CD4-positive, alpha-beta T cell treated with Interleukin-6 at 100 ng/mL for 8 hours (primary cell): ENCODE measurements at places on chromosomes 11 and 22.

- no peak for DNase-seq
Measured at GRCh38 chr11:15198284-15198683, 83.6 kb downstream of the INSC start.

GRCh38 chr11:98423933-98424332 lies 596.8 kb upstream of the CNTN5 start:
- no peak for DNase-seq

DNA sequence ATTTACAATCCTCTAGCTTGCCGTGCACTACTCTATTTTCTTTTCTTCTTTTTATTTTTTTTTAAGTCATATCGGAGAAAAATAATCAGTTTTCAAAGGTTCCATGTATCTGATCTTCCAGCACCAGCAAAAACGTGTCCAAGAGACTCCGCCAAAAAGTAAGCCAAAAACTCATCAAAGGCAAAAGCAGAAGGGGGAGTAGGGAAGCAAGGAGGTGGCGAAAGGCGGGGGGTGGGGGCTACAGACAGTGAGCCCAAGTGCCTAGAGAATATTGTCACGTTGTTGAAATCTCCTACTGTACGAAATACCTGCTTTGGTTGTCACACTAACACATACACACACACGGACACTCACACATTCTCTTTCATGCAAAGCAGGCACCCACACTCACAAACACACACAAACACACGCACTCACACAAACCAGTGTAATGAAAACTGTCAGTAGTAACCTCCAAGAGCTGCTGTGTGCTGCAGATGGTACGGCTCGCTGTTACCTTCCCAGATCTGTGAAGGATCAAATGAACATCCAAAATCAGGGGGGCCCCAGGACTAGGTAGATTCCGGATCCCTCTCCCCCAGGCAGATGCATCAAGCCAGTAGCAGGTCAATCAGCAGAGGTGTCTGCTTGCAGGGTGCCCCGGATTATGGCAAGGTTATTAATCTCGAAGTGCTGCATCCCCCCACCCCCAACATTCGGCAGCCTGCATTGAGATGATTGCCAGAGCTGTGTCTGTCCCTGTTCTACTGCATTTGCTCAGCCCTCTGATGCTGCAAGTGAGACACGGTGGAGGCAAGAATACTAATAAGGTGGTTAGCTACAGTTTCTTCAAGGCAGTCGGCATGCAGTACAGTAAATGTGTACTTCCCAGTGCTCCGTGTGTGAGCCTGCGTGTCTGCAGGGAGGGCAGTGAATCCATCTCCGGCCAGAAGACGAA lies at the start of gene LRRC4C:
Gene LRRC4C, minus strand, starts transcription at position 188 of the 937 bp plus-strand sequence.
- no peak for DNase-seq

- DNase-seq: no peak
Measured at GRCh38 chr11:116731821-116732220, 41.0 kb downstream of the BUD13 start.

DNA sequence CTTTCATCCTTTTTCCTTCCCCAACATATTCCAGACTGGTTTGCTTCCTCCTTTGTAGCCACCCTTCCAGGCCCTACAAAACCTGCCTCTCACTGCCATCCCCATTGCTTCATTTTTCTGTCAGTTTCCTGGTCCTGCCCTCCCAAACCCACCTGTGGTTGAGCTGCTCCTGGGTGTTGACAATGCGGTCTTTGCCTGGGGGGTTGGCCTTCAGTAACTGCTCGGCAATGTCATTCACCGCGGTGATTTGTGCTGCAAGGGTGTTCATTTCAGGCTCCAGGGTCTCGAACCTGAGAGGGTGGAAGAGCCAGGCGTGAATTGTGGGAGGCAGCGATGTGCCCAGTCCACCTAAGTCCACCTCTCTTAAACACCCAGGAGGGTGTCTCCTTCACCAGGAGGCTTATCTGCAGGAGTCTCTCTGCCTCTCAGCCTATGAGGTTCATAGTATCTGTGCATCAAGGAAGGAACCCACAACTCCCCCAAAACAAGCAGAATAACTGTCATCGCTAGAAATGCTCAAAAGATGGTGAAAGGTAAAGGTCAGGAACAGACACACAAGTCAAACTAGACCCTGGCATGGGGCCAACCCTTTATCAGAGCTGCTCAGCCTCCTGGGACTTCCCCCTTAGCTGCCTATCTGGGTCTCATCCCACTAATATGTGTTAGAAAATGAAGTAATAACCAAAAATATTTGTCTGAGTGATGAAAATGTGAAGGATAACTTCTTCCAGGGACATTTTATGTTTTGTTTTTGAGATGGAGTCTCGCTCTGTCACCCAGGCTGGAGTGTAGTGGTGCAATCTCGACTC lies 23.9 kb upstream of the RBM4B start:
- no peak for DNase-seq

GRCh38 chr11:128238521-128239265 lies 348.7 kb downstream of the ETS1 start:
- no peak for DNase-seq

- no peak for DNase-seq
Measured at GRCh38 chr11:130212431-130212961, 52.9 kb downstream of the ST14 start.

- no peak for DNase-seq
Measured at GRCh38 chr11:2742611-2743426, 43.0 kb upstream of the KCNQ1OT1 start.

- no peak for DNase-seq
Measured at GRCh38 chr11:133977067-133977677, 20.4 kb upstream of the IGSF9B start.

DNA sequence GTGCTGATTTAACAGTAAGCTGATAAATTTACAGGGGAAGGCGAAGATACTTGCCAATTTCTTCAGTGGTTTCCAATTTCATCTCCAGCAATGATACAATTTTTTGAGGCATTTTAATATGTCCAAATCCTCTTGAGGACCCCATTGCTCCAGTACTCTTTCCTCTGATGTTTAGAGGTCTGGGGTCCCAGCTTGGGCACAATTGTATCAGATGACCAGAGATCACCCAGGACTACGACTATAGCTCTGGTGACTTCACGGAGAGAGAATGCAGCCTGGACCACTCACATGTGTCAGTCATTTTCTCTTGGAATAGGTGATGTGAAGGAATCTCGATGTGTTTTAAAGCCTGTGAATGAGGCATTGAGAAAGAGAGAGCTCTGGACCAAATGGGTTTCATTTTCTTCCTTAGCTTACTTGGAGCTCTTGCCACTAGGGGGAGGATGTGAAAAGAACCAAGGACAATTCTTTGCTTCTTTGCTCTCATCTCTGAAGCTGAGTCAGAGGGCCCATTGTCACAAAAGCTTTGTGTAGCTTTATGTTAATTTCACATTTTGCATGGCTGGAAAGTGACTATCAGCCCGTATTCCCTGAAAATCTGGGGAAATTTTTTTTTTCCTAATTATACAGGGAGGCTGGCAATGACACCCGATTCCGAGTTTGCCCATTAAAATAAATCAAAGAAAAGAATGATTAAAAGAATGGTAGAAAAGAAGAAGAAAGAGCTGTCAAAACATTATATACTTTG lies 6.7 kb upstream of the CCDC90B start:
- peak; percentile 36 for DNase-seq

DNA sequence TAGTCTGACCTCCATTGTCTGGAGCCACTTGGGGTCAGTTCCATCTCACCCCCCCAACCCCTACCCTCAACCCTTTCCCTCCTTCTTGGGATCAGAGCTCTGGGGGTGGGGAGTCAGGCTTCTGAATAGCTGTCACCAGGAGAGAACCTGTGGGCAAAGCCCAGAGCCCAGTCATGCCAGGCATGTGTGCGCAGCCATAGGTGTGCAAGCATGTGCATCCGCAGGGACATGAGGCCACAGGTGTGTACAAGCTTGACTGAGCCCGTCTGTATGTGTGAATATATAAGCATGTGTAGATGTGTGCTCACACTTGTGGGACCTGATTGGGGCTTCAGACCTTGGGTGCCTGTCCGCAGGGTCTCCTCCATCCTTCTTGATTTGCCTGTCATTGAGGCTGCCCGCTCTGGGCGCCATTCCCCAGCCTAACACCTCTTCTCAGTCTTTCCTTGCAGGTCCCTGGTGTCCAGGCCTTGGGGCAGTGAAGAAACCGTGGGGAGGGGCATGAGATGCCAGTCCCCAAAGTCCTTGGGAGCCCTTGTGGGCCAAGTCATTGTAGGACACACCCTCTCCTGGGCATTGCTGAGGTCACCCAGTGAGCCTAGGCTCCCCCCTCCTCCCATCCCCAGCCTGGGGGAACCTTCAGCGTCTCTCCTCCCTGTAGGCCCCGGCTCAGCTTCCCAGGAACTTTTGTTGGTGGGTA lies 9.0 kb downstream of the ATG16L2 start:
- DNase-seq: no peak

- no peak for DNase-seq
Measured at GRCh38 chr22:22938672-22939587, 51.3 kb downstream of the IGLL5 start.

- no peak for DNase-seq
Measured at GRCh38 chr11:57482782-57483561, 22.6 kb downstream of the RTN4RL2 start.

DNA sequence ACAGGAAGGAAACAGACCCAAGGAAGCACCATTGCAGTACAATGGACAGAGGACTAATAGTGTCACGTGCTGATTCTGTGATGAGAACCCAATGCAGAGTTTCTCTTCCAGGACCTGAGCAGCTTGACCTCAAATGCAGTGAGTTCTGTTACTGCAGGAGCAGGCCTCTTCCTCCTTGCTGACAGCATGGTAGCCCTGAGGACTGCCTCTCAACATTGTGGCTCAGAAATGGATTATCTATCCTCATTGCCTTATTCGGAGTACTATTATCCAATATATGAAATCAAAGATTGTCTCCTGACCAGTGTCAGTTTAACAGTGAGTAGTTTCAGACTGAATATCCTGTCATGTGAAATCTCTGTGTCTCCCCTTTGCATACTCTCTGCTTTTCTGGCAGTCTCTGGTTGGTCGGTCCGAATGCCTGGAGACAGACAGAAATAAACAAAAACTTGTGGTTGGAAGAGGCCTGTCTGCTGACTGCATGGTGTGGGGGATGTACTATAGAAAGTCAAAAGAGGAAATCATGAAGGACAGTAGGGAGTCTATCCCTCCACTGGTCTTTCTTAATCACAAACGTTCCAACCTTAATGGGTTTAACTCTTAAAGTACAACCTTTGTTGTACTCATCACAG lies 6.9 kb upstream of the MS4A14 start:
- DNase-seq: no peak

- no peak for DNase-seq
Measured at GRCh38 chr11:92663539-92663938, 305.9 kb upstream of the MTNR1B start.

DNA sequence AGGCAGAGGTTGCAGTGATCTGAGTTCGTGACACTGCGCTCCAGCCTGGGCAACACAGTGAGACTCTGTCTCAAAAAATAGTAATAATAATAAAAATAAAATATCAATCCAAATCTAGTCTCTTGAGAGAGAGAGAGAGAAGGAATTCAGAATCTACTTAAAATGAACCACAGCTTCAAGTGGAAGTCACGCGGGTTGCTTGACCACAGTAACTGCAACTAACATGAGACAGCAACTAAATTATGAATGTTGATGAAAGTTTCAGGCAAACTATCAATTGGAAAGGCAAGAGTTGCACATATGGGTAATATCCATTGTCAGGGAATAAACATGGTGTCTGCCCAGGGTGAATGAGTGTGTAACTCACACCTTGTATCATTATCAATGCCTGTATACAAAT lies 12.5 kb downstream of the POU2AF2 start:
- no peak for DNase-seq

DNA sequence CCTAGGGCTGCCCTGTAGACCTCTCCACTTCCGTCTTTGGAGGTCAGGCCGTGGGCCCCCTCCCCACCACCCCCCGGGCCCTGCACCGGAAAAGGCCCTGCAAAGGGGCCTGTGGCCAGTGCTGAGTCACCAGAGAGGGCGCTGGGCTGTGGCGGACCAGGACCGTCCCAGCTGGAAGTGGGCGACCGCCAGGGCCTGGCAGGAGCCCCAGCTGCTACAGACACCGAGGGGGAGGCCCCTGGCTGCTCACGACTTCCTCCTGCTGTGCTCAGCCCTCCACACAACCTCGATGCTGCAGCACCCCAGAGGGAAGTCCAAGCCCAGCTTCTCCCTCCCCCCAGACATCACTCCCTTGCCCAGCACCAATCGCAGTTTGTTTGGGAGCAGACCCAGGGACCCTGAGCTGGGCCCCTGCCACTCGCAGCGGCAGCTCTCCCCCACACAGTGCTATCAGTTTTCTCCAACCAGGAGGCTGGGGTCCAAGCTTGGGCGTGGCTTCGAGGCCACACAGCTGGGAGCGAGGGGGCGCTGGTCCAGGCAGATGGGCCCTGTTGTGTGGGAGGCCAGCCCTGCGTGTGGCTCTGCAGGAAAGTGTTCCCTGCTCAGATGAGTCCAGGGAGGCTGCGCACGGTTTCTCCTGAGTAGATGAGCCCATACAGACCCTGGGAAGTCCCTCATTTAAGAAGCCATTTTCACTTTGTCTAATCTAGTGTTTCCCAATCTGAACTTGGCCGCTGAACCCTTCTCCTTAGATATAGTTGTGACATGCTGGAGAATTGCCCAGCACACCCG lies 5.6 kb upstream of the SH3BP1 start:
- peak; percentile 62 for DNase-seq

GRCh38 chr11:14643697-14644225 lies at the start of gene PDE3B:
Gene PDE3B (plus strand): TSS chr11:14643804. CDS start chr11:14644076, 272 bp downstream.
- DNase-seq: peak; percentile 72

- no peak for DNase-seq
Measured at GRCh38 chr22:30809086-30809485, 114.4 kb downstream of the OSBP2 start.

GRCh38 chr11:2529173-2529572 lies 84.4 kb downstream of the KCNQ1 start:
- no peak for DNase-seq

DNA sequence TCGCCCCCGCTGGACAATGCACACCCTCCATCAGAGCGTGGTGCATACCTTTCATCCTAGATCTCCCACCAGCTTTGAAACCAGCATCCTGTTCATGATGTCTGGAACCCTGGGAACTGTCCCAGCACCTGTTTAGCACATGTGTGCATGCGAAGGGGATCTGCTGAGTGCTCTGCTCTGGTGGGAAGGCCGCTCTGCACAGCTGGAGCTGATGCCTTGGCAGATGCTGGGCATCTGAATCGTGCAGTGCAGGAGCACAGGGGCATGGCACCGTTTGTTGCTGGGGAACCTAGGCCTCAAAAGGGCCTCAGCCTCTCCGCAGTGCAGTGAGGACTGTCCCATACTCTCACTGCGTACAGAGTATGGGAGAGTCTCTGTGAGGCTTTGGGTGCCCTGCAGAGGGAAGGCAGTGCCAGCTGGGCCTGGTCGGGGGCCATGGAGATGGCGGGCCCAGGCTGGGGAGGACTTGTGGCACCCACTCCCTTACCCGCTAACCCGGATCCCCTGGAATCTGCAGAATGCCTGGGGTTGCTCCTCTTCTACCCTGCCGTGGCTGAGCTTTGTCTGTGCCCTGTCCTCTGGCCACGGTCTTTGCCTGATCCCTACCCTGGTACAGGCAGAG lies 72.9 kb upstream of the ATXN10 start:
- DNase-seq: no peak

GRCh38 chr11:45446998-45447397 lies 160.9 kb upstream of the SYT13 start:
- DNase-seq: no peak

DNA sequence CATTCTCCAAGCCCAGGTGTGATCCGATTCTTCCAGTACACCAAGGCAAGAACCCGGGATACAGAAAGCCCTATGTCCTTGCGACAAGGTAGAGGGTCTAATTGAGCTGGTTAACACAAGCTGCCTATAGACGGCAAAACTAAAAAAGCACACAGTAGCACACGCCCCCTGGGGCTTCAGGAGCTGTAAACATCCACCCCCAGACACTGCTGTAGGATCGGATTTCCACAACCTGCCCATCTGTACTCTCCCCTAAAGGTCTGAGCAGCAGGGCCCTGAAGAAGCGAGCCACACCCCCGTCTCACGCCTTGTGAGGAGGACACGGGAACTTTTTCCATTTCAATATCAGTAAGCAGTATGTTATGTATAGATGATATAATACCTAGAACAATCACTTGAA lies 624.7 kb downstream of the BUD13 start:
- DNase-seq: no peak
